Head of caudate nucleus (tissue), 42 donors: ENCODE measurements at places on chromosomes 3 and 15.

DNA sequence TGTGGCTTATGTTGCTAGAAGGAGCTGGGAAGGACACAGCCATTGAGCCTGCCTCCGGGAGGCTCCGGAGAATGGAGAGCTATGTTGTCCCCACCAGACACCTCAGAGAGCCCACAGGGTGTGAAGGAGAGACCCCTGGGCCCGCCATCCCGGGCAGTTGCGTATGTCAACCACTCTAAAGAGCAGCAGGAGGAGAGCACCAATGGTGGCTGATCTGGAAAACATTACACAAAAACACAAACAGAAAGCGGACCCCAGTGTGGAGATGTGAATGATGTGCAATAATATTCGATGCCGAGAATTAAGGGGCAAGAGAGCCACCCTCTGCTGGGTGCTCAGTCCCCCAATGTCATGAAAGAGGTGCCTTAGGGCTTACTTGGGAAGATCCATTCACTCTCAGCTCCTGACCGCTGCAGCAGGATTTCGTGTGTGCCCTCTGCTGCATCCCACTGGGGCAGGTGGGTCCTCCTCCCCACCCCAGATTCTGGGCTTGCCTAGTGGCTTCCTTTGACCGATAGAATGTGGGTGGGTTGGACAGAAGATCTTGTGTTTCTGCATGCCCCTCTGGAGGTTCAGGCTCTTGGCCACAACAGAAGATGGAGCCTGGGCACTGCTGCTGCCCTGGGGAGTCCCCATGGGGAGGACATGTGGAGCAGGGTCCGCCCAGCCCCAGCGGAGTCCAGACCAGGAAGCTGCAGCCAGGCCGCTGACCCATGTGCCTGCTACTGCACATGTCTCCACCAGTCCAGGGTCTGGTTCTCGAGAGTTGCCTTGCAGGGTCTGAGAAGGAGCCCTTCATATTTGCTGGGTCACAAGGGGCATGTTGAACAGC, 245.3 kb downstream of the OCA2 start:
- no peak for DNase-seq

GRCh38 chr15:38128341-38128781, 124.3 kb upstream of the SPRED1 start:
- no peak for DNase-seq

- DNase-seq = no peak
These were observed 38.2 kb upstream of the SUCLG2 start for GRCh38 chr3:67692621-67693020.

DNA sequence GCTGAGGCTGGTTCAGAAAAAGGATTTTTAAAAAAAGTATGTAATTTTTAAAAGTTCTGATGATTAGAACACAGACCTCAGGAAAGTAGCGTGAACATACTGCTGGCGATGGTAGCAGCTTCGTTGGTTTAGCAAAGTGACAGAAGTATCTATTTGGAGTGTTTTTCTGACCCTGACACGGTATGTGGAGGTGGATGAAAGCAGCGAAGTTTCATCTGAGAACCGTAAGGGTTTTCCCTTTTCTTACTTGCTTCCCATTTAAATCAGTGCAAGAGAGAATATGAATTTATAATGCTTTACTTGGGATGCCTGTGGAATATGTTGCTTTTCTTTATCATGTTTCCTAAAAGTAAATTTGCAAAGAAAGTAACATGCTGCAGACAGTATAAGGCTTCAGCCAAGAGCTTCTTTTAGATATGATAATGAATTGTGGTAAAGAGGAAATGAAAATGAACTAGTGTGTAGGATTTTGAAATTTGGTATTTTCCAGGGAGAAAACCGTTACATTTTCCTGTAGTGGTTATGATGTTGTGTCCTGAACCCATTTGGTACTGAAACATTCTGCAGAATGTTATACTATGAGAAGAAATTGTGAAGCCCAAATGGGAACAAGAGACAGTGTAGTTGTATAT, 3.9 kb downstream of the CHST2 start:
- DNase-seq = no peak

DNA sequence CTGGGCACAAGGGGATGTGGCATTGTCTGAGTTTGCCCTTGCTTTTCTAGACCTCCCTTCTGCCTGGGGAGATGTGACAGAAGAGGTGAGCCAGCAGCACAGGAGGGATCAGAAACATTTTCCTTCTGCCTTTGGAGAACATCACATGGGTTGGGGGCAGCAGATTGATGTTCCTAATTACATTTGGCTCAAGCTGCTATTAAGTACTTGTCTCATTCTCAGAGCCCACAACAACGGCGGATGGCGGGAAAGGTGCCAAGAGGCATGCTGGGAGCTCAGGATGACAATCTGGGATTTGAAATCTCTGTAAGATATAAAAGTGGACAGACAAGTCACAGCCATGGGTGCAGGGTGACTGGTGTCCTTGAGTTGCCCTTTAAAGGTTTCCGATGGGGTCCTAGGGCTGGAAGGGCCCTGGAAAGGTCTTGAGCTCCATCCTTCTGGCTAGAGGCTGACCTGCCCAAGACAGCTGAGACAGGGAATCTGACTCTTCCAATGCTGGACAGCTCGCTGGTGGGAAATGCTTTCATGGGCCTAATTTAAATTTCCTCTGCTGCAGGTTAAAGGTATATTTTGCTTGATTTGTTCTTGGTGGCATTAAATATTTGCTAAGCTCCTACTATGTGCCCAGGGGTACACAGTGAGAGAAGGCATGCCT, 2.4 kb upstream of the CORO2B start:
- no peak for DNase-seq

- DNase-seq = no peak
These were observed 236.5 kb downstream of the RSL24D1 start for GRCh38 chr15:54960266-54960665.

DNA sequence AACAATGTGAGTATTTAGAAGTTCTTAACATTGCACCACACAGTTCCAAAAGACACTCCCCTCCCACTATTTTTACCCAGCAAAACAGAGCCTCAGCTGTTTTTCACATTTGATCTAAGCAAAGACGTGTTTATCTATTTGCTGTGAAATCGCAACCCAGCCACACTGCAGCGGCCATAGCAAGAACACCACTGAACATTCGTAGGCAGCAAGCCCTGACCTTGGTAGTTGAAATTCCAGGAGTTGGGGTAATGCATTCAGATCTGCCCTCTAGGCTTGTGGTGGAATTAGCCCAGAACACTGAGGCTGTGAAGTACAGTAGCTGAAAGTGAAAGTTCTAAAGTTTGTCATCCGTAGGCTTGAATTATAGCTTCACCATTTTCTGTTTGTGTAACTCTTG, 17.1 kb upstream of the SLC24A5 start:
- no peak for DNase-seq

GRCh38 chr3:186102687-186103086, 6.2 kb downstream of the ETV5 start:
- DNase-seq = no peak

- DNase-seq = no peak
These were observed 56.8 kb upstream of the KCNMB2 start for GRCh38 chr3:178479446-178479845.

DNA sequence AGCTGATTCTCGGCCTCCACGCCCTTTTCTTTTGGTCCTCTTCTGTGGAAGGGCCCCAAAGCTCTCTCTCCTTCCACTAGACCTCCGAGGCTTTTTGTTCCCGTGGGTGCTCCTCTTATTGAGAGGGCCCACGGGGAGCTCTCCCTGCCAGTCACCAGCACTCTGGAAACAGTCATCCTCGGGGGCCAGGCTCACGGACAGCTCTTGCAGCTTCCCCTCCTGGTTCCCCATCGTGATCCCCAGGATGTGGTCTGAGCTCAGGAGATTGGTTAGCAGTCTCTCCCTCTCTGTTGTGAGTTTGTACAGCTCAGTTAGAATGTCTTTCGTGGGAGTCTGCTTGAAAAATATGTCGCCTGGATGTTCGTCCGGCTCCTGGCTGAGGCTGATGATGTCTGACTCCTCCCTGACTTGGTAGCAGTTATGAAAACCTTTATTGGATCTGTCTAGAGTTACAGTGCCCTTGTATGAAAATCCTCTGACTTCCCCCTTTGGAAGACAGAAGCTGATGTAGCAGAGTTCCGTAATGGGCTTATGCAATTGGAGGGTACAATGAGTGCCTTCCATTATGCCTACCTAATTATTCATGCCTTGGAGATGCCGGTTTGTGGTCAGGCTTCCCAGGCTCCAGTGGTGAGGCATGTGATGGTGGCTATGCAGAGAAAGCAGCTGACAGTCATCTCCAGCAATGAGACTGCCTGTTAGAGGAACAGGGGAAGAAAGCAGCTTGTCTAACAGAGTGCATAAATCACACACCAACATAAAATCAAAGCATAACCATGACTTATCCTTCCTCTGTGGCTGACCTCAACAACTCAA, 40.0 kb downstream of the FMN1 start:
- DNase-seq = no peak

DNA sequence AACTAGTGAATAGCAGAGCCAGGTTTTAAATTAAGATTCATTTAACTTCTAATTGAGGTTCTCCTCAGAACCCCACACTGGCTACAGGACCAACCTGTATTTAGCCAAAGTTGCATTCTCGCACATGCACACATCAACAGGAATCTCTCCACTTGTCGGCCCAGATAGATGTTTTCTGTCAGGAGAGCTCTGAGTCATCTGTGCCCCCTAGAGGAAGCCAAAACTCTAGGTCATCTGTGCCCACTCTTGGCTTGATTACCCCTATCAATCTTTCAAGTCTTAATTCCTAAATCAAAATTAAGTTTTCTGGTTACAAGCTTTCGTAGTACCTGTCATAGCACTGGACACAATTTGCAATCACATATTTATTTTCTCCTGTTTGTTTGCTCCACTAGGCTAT, 104.9 kb upstream of the EOMES start:
- DNase-seq = no peak

DNA sequence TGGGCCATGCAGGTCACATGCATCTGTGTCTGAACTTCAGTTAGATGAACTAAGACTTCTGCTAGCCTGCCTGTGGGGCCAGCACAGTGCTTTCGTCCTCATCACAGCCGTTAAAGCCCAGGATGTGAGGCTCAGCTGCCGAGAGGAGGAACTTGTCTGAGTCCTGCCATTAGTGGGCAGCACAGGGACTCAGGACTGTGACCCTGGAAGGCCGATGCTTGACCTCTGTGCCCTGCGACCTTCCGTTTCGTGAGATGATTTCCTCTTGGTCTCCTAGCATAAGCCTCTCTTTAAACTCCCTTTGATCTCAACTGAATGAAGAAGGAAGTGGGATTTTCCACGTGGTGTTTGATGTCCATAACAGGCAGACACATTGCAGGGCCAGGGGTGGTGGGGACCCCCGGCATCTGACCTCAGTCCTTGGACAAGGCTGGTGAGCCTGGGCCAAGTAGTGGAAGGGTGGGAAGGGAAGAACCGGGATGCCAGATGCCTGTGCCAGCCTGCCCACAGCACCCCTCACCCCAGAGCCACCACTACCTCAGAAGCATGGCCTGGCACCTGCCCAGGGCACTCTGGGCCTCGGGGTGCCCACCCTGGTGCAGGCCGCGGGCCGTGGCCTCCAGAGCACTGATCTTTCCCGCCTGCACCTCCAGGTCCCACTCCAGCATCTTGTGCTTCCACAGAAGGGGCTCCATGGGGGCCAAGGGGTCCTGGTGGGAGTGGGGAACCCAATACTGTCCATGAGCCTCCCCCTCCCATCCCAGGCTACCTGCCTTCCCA, 21.6 kb downstream of the PLA2G4B start:
- no peak for DNase-seq

DNA sequence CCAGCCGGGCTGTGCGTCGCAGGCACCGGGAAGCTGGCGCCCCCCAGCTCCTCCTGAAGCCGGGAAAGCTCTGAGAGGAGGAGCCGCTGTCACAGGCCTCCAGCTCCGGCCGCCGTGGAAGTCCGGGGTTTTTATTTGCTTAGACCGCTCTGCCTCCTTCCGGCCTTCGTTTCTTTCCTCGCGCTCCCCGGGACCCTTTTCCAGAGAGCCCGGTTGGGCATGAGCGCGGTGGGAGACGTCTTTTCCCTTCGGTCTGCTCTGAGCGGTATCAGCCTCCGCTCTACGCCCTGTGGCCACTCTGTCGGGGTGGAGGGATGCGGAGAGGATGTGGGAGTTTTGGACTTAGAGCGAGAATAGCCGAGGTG, 559 bp downstream of the SENP5 start:
- peak; percentile 34 for DNase-seq

DNA sequence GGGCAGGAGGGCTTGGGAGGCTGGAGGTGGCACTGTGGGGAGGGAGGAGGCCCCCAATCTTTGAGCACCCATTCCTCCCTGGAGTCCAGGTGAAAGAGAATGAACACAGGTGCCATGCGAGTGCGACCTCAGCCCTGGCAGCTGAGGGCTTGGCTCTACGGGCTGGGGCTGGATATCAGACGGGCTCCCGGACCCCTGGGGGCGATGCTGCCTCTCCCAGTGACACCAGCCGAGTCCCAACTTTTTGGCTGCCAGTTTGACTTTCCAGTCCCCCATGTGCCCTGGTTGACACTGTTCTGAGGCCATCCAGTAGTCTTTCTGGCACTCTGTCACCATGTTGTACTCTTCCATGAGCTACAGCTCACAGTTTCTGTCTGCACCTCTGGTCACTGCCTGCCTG, 1.2 kb downstream of the VILL start:
- DNase-seq = no peak

- no peak for DNase-seq
These were observed 240.7 kb downstream of the PCCB start for GRCh38 chr3:136490646-136491405.

DNA sequence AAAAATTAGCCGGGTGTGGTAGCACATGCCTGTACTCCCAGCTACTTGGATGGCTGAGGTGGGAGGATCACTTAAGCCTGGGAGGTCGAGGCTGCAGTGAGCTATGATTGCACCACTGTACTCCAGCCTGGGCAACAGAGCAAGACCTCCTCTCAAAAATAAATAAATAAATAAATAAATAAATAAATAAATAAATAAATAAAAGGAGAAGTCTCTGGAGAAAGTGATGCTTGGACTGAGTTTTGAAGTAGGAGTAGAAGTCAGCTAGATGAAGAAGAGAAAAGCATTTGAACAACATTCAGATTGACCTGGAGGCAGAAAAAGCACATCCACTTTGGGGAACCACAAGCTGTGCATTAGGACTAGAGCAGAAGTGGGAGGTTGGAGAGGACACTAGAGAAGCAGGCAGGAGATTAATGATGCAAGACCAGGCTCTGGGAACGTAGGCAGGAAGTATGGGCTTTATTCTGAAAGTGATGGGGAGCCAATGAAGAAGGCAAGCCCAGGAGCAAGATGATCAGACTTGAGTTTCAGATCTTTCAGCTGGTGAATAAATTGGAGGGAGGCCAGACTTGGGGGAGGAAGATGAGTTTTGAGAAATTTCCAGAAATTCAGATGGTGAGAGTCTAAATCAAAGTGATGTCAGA, 48.7 kb downstream of the KLHL6 start:
- peak; percentile 14 for DNase-seq

DNA sequence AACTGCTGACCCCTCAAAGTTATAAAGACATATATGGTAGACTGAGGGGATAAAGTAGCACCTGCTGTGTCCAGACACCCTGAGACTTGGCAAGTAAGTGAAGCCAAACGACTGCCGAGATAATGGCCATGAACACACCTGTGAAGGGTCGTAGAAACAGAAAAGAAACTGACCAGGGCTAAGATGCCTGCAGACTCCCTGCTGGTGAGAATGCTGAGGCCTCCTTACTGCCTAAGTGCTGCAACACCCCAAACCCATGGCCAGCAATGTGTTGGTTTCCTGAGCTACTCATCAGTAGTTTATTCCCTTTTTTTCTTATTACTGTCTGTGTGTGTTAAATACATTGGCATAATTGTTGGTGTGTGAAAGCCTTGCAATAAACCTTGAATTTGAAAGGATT, 233.8 kb downstream of the ZNF385D start:
- no peak for DNase-seq
